ENCODE measurements at places on chromosomes 5 and 9. TPM values are rescaled to one million over a fixed set of nuclear protein-coding genes. Genes with fewer than 3 reads are reported as not detected.

DNA sequence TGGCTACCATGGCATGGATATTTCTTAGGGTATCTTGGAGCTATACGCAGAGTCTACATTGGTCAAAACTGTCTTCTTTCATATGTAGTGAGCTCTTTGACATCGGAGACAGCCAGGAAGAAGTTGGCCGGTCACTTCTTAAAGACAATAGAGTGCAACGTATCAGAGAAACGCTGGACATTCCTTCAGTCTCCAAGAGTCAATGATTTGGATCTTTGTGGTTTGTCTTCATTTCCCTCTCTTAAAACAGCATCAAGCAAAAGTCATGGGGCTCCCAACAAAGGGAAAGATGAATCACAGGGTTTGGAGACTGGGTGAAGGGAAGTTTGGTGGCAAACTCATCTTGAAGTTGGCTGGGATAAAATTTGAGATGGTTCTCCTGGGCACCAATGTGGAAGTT, 320.1 kb downstream of the AGTPBP1 start:
- DNase-seq: no peak

GRCh38 chr9:81588148-81588871, 101.0 kb downstream of the TLE1 start:
- no peak for DNase-seq

Gene MAP1B
- 218 TPM for total RNA-seq

Gene CFAP157
- total RNA-seq: 0.80 TPM

GRCh38 chr9:110048976-110049698, 158.8 kb downstream of the C9orf152 start:
- DNase-seq: peak; percentile 63

DNA sequence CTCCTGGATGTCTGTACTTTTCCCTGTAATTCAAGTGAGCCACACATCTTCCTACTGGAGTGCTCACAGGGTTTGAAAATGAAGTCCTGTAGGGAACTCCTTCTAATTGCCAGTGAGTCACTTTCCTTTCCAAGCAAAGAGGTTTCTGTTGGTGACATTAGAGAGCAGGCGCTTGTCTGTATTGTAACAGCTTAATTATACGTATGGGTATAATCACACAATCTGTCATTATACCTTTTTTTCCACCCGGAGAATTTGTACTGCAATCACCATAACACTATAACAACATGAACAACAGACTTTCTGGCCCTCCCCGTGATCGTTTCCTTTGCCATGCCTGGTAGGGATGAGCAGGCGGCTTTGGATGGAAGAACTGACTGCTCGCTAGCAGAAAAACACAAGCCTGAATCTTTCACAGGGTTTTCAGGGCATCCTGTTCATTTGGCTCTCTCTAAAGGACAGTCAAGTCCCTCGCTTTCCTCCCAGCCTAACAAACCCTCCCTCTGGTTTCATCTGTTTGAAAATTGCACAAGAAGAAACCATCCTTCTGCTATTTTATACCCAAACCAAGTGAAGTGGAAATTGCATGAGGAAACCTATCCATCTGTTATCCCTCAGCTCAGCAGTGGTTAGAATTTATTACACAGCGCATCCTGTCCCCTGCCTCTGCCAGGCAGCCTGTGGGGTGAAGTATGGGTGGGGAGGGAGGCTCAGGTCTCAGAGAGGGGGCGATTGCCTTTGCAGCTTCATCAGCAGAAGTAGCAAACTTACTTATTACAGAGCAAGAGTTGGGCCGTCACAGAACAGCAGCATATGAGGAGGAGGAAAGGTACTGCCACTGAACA, 307.0 kb upstream of the TLE4 start:
- no peak for DNase-seq

GRCh38 chr5:174355208-174355612, 309.7 kb downstream of the NSG2 start:
- no peak for DNase-seq

Gene KCNN2
- total RNA-seq: 0.71 TPM

- no peak for DNase-seq
These were observed 240.7 kb downstream of the ARRDC3 start for GRCh38 chr5:91142386-91142785.

DNA sequence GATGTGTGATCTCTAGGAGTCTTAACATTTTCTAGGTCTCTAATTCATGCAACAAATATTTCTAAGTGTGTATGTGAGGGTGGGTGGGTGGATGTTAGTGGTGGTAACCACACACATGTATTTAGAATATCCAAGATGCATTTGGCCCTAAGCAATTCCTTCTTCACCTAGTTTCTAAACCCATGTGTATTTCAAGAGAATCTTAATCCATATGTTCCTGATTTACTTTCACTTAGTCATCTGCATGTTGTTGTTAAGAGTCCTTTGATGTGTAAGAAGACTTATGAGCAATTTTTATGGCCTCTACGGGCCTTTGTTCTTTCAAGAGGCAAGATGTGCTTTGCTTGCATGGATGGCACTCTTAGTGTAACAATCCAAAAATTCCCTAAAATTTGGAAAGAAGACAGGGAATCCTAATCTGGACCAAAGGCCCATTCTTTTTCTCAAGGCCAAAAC, 282.6 kb downstream of the SPATA31D1 start:
- DNase-seq: no peak

DNA sequence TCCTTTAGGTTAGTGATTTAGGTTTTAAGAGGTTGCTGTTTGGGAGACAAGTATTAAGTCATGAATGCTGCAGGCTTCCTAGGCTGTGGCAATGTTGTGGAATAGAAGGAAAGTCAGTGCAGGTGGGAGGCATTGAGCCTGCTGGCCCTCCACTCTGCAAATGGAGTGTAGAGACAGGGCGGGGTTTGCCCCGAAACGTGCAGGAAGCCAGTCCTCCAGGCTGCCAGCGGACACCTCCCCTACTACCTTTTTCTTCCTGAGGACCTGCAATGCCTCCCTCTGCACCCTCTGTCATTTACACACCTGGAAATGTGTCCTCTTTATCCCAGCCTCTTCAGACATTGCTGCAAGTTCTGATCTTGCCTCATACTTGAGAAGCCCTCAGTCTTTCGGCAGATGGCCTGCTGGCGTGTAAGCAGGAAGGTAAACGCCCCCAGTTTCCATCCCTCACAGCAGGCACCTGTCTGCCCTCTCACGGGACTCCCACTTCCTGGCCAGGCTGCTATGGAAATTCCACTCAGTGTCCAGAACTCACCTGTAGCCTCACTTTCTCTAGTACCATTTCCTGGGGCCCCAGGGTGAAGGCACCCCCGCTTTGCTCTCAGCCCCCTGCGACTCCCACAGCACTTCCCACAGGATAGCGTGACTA, 81.6 kb upstream of the BOD1 start:
- no peak for DNase-seq

DNA sequence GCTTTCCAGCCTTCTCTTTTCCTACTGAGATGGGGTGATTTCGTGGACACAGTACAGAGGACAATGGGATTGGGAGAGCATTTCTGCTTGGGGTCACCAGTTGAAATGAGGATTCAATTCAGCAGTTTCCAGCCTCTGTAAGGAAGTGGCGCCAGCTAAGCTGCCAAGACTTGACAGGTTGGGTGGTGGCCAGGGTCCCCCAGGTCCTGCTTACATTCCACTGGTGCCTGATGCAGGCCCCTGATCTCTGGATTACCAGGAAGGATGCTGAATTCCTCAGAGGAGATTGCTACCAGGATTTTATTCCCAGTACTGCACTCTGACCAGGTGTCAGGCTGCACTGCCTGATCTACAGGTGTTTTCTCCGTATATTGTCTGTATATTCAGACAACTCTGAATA, 119.7 kb downstream of the PSD2 start:
- DNase-seq: no peak

DNA sequence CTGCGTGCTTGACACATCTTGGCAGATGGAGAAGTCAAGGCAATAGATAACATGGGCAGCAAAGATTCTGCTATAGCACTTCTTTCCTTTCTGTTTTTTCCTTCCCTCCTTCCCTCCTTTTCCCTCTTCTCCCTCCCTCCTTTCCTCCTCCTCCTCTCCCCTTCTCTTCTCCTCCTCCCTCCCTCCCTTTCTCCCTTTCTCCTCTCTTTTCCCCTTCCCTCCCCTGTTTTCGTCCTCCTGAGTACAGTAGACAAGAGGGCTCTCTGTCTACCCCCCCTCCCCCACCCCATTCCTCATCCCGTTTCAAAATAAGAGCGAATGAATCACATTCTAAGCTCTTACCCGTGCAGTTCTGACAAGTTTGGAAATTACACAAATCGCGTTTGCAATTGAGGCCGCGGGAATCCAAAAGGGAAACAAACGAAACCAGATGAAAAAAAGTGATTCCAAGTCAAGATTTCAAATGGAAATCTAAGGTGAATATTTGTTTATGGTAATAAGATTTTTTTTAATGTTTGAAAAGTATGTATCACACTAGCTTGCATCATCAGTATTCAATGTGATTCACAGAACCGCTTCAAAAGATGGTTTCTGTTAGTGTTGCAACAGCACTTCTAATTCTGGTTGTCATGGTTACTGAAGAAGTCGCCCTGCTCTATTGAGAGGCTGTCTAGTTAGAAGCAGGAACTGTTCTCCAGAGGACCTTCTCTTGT, 1.3 kb downstream of the NIM1K start:
- DNase-seq: no peak

DNA sequence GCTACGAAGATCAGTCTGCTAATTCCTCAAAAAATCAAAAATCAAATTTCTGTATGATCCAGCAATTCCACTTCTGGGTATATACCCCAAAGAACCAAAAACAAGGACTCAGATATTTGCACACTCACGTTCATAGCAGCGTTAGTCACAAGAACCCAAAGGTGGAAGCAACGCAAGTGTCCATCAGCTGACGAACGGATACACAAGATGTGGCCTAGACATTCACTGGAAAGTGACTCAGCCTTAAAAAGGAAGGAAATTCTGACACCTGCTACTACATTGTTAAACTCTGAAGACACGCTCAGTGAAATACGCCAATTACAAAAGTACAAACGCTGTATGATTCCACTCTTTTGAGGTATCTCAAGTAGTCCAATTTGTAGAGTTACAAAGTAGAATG, 93.3 kb downstream of the OTULIN start:
- DNase-seq: no peak

Gene SLC1A3
- total RNA-seq: 19.4 TPM
